CD4-positive, alpha-beta memory T cell (primary cell): ENCODE measurements at places on chromosomes 4 and X. TPM values are rescaled to one million over a fixed set of nuclear protein-coding genes. Genes with fewer than 3 reads are reported as not detected.

DNA sequence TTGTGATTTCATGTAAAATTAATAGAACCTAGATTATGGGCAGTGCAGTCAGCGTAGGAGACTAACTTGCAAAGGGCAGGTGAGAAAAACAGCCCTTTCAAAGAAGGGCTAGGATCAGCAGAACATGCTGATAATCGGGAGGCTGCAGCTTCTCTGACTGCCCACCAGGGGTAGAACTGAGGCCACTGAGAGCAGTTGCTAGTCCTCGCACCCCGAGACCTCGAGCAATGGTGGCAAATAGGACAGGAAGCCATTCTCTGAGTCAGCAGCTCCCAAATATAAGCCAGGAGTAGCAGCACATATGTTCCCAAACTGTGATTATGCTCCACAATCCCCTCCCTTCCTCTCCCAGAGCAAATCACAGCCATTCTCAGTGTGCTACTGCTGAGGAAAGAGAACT, 186.5 kb downstream of the MSL3 start:
- no peak overlapping the region for H3K27ac ChIP-seq
- no peak for DNase-seq
- no peaks in the 10 kb centered on the region for H3K36me3 ChIP-seq
- no peaks in the 10 kb centered on the region for H3K27me3 ChIP-seq
- H3K4me3 ChIP-seq: no peak overlapping the region
- H3K4me1 ChIP-seq: no peaks in the 10 kb centered on the region

DNA sequence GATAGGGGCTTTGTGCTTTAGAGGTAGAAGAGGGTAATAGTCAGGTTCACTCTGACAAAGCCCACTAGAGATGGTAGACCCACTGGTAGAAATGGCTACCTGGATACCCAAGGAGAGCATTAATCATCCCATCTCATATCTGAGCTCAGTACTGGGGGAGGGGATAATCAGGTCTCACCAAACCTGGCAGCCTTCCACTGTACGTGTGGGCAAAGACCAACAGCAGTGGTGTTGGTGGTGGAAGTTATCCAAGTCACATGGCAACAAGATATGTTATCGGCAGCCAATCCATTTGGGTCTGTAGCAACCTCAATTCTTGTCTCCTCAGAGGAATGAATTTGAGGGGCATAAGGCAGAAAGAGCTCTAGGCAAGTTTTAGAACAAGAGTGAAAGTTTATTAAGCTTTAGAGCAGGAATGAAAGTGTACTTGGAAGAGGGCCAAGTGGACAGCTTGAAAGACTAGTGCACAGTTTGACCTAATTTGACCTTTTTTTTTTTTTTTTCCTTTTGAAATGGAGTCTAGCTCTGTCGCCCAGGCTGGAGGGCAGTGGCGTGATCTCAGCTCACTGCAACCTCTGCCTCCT, 67.0 kb upstream of the CXCL13 start:
- H3K27me3 ChIP-seq: no peaks in the 10 kb centered on the region
- DNase-seq: no peak
- no peak overlapping the region for H3K4me3 ChIP-seq
- no peaks in the 10 kb centered on the region for H3K36me3 ChIP-seq
- H3K27ac ChIP-seq: no peak overlapping the region
- no peaks in the 10 kb centered on the region for H3K4me1 ChIP-seq

- H3K4me3 ChIP-seq: no peak overlapping the region
- no peak overlapping the region for H3K27ac ChIP-seq
- H3K4me1 ChIP-seq: peaks cover 8% of the 10 kb centered on the region
- no peak for DNase-seq
These were observed 597.9 kb downstream of the GBA3 start for GRCh38 chr4:23290656-23291055.

Gene AKAP14
- total RNA-seq: not detected

DNA sequence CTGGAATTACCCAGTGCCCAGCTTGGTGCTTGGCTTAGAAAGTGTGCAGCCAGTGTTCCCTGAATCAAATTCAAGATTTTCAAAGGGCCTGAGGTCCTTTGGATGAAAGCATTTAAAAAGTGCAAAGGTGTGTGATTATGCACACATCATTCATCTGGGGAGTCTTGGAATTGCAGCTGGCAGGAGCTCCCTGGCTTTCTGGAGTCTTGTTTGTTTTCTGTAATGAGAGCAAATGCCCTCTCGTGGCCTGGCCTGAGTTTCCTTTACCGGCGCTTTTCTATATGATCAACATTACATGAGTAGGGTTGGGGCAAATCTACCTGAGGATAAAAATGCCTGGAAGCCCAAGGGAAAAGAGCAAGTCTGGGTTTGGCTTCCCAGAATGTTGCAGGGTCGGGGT, 24.6 kb upstream of the SORCS2 start:
- no peaks in the 10 kb centered on the region for H3K27me3 ChIP-seq
- no peak for DNase-seq
- no peaks in the 10 kb centered on the region for H3K36me3 ChIP-seq

DNA sequence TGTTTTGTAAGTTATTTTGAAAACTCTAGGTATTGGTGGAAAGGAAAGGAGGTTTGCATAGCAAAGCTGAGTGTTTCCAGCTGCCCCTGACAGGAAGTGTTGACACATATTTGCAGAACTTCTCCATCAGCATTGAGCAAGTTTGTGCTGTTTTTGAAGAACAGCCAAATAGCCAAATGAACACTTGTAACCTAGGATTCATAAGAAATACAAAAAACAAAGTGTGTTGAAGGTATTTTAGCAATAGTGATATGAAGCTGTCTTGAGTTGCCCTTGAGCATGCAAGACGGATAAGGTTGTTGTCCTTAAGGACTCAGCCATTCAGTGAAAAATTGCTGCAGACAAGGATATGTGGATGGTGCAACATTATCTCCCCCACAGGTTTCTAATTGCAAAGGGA, 68.3 kb upstream of the PGM2 start:
- no peak for DNase-seq
- peaks cover 6% of the 10 kb centered on the region for H3K4me1 ChIP-seq
- no peaks in the 10 kb centered on the region for H3K36me3 ChIP-seq
- no peak overlapping the region for H3K27ac ChIP-seq
- H3K4me3 ChIP-seq: no peak overlapping the region
- no peaks in the 10 kb centered on the region for H3K27me3 ChIP-seq

Gene P2RY8
- total RNA-seq: 195 TPM

Gene ATRX
- 106 TPM for total RNA-seq

DNA sequence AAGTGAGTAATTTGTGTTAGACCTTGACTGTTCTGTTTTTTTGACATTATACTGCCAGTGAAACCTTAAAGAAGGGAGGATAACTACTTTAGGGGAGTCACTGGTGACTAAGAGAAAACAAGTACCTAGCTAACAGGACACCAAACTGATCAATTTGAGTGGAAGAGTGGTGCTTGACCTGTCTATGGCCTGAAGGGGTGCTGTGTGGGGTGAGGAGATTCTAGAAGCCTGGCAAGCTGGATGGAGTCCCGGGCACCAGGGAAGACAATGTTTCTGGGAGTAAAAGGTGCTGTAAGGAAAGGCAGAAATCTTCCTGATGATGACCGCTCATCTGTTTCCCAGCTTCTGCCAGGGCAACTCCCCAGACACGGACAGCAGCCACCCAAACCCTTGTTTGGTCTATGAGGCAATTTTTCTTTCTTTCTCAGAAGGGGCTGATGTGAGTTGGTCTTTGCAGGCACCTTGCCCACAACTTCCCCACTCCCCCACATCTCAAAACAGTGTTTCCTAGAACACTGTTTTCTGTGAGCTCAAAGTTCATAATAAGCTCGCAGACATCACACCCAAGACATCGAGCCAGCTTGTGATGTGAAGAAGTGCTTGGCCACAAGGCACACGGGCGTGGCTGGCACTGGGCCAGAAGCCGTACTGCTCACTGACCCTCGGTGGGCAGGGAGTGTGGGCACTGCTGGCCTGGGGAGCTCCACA, 4.6 kb downstream of the TXK start:
- H3K4me1 ChIP-seq: peaks cover 77% of the 10 kb centered on the region
- peak overlapping the region; percentile 29 for H3K4me3 ChIP-seq
- no peak for DNase-seq
- no peaks in the 10 kb centered on the region for H3K36me3 ChIP-seq
- H3K27me3 ChIP-seq: no peaks in the 10 kb centered on the region

DNA sequence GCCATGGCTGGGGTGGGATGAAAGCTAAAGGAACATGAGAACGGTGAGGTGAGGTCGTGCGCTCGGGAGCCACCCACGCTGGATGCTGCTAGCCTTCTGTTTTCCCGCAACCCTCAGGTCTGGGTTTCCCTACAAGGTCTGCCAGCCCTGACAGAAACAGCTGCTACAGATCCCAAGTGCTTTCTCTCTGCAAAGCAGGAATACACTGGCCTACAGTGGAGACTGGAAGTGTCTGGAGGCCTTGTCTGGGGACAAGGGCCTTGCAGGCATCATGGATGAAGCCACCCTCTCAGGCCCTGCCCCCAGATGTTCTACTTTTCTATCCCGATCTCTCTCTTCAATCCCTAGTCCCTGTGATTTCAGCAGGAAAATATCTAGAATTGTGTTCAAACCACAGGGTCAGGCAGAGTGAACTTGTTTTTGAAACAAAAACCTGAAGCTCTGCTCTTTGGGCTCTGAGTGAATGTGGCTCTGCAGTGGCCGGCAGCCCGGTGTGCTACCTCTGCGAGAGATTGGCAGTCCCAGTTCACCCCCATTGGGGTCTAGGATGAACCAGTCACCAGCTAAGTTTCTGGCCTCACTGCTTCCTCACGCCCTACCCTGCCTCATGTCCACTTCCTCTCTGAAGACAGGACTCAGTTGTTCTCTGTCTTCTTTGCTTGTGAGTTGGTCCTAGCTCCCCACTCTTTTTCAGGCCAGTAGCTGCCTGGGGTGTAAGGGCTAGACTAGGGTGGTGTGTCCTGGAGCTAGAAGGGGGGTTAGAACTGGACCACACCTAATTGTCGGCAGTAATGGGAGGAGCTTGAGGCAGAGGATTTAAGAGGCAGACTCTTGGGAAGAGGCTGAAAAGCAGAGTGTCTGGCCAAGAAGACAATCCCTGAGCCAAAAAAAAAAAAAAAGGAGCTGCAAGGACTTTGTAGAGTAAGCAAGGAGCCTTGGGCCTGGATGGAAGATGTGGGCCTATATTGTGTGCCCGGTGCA, 89.6 kb downstream of the RTL5 start:
- no peak for DNase-seq
- H3K27me3 ChIP-seq: no peaks in the 10 kb centered on the region
- H3K4me3 ChIP-seq: no peak overlapping the region
- no peaks in the 10 kb centered on the region for H3K36me3 ChIP-seq

GRCh38 chrX:64580605-64581004, 185.4 kb upstream of the MTMR8 start:
- no peaks in the 10 kb centered on the region for H3K27me3 ChIP-seq
- H3K4me3 ChIP-seq: no peak overlapping the region
- DNase-seq: no peak
- no peaks in the 10 kb centered on the region for H3K4me1 ChIP-seq

Gene XAGE1A
- not detected for total RNA-seq

Gene UGT2B15
- not detected for total RNA-seq

DNA sequence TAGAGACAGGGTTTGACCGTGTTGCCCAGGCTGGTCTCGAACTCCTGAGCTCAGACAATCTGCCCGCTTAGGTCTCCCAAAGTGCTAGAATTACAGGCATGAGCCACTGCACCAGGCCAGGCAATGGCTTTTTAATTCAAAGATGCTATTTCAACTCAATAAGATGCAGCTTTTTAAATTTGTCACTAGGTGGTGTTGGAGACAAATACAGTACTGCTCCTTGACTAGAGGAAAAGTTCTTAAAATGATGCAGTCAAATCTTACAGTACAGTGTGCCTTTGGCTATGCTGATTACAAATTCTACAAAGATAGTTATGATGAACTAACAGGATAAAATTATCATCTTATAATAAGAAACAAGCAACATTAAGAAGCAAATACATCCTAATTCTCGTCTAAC, 441.1 kb downstream of the KCNIP4 start:
- no peaks in the 10 kb centered on the region for H3K27me3 ChIP-seq
- DNase-seq: no peak
- no peaks in the 10 kb centered on the region for H3K4me1 ChIP-seq
- no peak overlapping the region for H3K27ac ChIP-seq
- no peaks in the 10 kb centered on the region for H3K36me3 ChIP-seq

Gene GNRHR
- not detected for total RNA-seq

- DNase-seq: no peak
- H3K4me3 ChIP-seq: no peak overlapping the region
- H3K4me1 ChIP-seq: no peaks in the 10 kb centered on the region
- H3K36me3 ChIP-seq: no peaks in the 10 kb centered on the region
These were observed 406.3 kb upstream of the CPEB2 start for GRCh38 chr4:14596028-14596427.

Gene DMD
- total RNA-seq: 0.55 TPM

Gene GLRA2
- not detected for total RNA-seq

Gene SOX3
- total RNA-seq: not detected

GRCh38 chr4:141890279-141890678, 253.9 kb downstream of the IL15 start:
- H3K27ac ChIP-seq: no peak overlapping the region
- DNase-seq: no peak
- no peak overlapping the region for H3K4me3 ChIP-seq
- no peaks in the 10 kb centered on the region for H3K36me3 ChIP-seq
- no peaks in the 10 kb centered on the region for H3K4me1 ChIP-seq

DNA sequence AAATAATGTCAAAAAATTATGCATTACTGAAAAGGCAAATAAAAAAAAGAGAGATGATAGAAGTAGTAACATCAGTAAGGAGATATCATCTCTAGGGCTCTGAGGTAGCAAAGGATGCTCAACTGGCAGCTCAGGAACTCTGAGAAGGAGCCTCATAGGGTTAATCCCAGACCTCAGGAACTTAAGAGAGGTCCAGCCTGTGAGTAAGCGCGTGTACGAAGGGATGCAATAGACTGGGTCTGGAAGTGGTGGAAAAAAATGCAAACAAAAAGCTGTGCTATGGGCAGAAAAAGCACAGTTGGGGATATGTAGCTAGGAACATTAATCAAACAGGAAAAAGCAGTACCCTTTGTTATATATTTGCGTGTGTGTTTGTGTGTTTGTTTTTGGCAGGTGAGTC, 282.0 kb downstream of the GALNTL6 start:
- no peaks in the 10 kb centered on the region for H3K4me1 ChIP-seq
- H3K27ac ChIP-seq: no peak overlapping the region
- no peak overlapping the region for H3K4me3 ChIP-seq
- no peaks in the 10 kb centered on the region for H3K36me3 ChIP-seq
- H3K27me3 ChIP-seq: no peaks in the 10 kb centered on the region

- H3K27ac ChIP-seq: no peak overlapping the region
- no peak overlapping the region for H3K4me3 ChIP-seq
- H3K4me1 ChIP-seq: no peaks in the 10 kb centered on the region
- H3K27me3 ChIP-seq: no peaks in the 10 kb centered on the region
These were observed 995.7 kb upstream of the PRKX start for GRCh38 chrX:4708970-4709760.

- H3K27me3 ChIP-seq: no peaks in the 10 kb centered on the region
- H3K4me3 ChIP-seq: no peak overlapping the region
- DNase-seq: no peak
- no peak overlapping the region for H3K27ac ChIP-seq
These were observed 2.4 kb downstream of the KLHL2 start for GRCh38 chr4:165209796-165210195.

DNA sequence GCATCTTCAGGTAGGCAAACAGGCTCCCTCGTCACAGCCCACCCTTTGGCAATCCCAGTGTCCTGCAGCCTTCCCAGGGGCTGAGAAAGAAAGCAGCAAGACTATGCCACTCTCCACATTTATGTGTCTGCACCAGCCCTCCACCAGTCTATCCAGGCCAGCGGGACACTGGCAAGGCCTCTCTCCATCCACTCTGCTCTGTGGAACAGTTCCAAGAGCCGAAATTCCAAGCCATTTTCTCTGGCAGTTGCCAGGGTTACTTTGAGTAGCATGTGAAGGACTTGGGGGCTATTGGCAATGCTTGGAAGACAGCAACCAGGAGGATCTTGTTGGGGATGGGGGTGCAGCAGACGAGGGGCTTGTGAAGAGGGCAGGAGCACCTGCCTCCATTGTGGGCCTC, 52.1 kb downstream of the TSC22D3 start:
- H3K4me1 ChIP-seq: peaks cover 2% of the 10 kb centered on the region
- H3K4me3 ChIP-seq: no peak overlapping the region
- DNase-seq: no peak
- H3K36me3 ChIP-seq: no peaks in the 10 kb centered on the region
- H3K27me3 ChIP-seq: no peaks in the 10 kb centered on the region
- no peak overlapping the region for H3K27ac ChIP-seq
